ENCODE measurements at places on chromosomes 7 and 10. TPM values are rescaled to one million over a fixed set of nuclear protein-coding genes. Genes with fewer than 3 reads are reported as not detected.

GRCh38 chr10:109892931-109893330 is 30.4 kb downstream of the XPNPEP1 start:
- no peak for DNase-seq

DNA sequence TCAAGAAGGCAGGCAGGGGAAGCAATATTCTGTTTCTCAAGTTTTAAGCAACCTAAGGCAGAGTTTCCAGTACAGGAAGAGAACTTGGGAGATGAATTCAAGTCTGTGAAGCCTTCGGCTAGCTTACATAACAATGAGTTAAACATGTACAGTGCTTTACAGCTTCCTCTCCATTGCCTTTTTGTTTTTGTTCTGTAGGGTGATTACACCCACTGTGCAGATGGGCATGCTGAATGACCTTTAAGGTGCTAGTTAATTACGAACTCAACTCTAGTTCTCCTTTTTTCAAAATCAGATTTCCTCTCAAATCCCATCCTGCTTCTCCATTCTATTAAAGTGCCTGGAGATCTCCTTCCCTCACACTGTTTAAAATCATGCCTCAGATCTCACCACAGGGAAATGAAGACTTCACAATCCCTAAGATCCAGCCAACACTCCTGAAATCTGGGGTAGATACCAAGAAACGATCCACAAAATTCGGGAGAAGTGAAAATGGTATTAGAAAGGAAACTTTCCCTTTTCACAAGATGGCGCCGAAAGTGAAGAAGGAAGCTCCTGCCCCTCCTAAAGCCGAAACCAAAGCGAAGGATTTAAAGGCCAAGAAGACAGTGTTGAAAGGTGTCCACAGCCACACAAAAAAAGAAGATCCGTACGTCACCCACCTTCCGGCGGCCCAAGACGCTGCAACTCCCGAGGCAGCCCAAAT is 16.8 kb upstream of the MSMB start:
- no peak for DNase-seq

GRCh38 chr7:23422909-23423308 is 47.4 kb downstream of the IGF2BP3 start:
- no peak for DNase-seq

DNA sequence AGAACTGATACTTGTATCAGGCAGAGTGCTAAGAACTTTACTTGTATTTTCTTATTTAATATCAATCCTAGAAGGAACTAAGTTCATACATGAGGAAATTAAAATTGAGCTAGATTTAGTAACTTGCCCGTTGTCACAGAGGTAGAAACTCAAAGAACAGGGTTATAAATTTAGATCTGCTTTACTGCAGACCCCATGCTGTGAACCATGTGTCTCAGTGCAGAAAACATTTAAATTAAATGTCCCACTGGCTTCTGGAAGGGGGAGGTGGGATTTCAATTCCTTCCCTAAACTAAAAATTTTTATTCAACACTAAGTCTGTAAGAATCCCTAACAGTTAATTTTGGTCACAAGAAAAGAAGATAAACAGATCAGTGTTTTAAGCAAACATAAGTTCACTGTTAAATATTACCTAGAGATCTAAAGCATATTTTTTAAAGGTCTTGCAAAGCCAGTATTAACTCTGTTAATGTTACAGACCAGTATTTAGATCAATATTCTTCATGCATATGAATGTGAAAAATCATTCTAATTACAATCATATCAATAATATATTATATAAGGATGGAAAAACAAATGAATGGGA is 23.1 kb downstream of the WASL start:
- no peak for DNase-seq

DNA sequence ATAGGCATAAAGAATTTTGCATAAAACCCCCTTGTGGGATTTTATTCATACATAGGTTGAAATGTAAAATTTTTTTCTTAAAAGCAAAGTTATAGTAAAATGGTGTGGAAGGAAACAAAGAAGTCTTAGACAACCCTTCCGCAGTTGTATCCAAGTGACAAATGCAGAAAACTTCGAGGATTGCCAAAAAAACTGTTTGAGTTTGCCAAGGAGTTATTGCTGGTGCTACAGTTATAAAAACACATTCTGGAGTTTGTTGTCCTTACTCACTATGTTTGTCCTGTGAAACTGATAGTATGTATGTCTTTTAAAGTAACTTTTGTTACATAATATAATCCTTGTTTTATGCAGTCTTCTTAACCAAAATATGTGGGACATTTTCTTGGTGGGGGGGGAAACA is 120.3 kb downstream of the FOXP2 start:
- no peak for DNase-seq

DNA sequence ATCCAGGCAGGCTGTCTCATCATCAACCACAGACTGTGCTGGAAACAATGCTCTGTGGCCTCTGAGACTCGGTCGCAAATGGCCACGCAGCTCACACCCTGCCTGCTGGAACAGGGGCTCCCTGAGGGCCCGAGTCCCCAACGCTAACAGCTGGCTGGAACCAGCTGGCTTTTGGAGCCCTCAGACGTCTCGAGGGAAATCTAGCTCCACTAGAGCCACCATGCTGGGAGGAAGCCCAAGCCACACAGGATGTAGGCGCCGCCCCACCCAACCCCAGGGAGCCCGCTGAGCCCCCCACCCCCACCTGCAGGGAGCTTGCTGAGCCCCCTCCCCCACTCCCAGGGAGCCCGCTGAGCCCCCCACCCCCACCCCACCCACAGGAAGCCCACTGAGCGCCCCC is 21.4 kb upstream of the PDGFA start:
- DNase-seq = no peak

DNA sequence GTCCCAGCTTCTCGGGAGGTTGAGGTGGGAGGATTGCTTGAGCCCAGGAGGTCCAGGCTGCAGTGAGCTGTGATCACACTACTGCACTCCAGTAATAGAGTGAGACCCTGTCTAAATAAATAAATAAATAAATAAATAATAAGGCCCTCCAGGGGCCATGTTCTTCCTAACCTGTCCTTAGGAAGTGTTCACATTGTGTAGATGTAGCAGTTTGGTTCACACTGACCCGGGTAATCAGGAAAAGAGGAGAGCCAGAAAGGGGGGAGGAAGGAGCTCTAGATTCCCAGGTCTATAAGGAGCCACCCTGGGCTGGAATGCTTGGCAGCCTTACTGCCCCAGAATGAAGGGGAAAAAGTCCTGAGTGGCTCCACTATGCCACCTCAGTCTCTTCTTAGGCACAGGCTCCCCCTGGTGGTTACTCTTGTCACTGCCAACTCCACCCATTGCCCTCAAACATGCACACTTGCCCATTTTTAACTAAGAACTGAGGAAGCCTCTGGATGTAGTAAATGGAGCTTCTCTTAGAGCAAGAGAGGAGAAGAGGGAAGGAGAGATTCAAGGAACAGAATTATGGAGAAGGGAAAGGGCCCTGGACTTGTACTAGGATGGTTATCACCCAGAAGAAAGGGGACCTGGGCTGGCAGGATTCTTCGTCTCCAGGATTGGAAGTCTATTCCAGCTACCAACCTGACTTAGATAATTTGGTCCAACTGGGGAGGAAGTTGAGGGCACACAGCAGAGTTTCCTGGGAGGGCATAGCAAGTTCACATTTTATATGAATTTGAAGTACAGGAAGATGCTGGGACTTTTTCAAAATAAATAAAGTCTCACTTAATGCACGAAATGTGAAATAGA is 7.8 kb downstream of the HPS6 start:
- DNase-seq = peak; percentile 86

DNA sequence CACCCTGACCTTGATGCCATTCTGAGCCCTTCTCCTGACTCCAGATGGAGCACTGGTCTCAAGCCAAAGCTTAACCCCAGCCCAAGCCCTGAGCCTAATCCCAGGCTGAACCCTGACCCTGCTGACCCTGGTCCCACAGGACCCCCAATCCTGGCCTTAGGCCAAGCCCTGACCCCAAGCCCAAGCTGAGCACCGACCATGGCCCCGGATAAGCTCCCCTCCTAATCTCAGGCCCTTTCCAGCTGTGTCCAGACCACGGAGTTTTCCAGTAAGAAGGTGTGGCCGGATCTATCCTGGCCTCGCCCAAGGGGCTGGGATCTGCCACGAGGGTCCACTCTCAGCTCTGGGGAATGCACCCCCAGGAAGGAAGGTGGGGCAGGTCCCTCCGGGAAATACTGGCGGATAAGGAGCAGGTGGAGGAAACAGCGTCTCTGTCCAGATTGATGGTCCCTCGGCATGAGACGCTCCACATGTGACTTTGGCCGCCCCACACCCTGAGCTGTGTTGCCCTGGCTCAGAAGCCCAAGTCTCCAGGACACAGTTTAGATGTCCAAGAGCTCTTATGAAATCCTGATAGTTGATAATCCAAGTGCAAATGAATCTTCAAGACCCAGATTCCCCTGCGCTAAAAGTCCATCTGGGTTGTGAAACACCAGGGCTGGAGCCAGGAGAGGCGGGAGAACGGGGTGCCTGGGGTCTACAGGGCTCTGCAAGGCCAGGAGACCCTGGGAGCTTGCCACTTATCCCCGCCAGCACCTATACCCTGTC is 10.4 kb downstream of the ELN start:
- DNase-seq = no peak

DNA sequence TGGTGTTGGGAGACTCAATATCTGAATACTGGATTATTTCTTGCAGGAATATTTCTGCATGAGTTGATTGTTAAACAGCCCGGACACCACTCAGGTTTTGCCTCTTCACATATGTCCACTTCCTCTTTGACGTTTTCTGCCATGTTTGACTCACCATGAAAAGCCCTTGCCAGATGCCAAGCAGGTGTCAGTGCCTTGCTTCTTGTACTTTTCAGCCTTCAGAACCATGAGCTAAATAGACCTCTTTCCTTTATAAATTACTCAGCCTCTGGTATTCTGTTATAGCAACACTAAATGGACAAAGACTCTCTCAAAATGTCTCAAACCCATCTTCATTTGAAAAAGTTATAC is 24.7 kb upstream of the MACC1 start:
- DNase-seq = no peak

DNA sequence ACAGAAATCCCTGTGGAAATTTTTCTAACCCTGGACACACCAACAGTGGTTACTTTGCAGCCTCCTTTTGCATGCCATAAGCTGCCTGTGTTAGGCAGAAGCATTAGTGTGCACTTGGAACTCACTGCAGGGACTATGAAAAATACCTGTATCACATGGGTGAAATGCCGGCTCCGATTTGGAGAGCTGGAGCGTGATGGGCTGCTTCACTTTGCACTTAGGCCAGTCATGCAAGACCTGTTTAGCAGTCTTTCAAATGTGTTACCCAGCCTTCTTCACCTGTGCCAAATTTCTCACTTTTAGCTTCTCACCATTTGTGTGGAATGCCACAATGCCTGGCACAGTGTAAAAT is 11.3 kb downstream of the NCOA4 start:
- no peak for DNase-seq

The CXCL12 gene
- not detected for total RNA-seq

The TRIM24 gene
- total RNA-seq = 20.2 TPM

The BAG3 gene
- 13.0 TPM for total RNA-seq

The ADIRF gene
- not detected for total RNA-seq

The VAX1 gene
- not detected for total RNA-seq

The GPNMB gene
- total RNA-seq = 0.82 TPM
